Amniotic stem cell (primary cell): ENCODE measurements at places on chromosomes 1 and 21.

DNA sequence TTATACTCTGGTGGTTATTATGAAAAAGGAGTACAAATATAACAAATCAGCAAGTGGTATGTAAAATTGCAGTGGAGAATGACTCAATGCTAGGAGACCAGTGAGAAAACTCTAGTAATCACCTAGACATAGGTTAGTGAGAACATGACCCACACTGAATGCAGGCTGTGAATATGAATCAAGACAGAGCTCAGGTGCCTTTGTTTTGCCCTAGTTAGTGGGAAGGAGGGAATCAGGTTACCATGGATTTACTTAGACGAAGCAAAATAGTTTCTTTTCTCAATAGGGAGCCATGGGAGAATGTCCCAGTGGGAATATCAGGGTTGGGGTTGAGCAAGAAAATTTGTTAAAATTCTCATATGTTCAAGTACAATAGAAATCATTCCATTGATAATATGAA is 10.6 kb upstream of the GCLM start:
- DNase-seq, result no peak

- no peak for DNase-seq
These were observed 106.1 kb downstream of the RWDD3 start for GRCh38 chr1:95340061-95340460.

GRCh38 chr1:78919150-78919549 is 87.4 kb downstream of the ADGRL4 start:
- DNase-seq, result no peak

GRCh38 chr1:226691247-226691646 is 47.8 kb downstream of the ITPKB start:
- DNase-seq, result no peak

GRCh38 chr1:165129568-165130164 is 226.8 kb downstream of the LMX1A start:
- no peak for DNase-seq
